ENCODE measurements at places on chromosomes 13 and 19.

DNA sequence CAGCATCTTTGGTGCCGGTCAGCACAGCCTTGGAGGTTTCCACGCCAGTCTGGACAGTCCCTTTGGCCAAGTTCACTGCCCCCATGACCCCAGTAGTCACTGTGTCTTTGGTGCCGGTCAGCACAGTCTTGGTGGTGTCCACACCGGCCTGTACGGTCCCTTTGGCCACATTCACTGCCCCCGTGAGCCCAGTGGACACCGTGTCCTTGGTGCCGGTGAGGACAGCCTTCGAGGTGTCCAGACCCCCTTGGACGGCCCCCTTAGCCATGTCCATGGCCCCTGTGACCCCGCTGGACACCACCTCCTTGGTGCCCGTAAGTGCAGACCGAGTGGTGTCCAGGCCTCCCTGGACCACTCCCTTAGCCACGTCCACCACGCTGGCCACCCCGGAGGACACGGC is 5.0 kb downstream of the PLIN4 start:
- no peak for DNase-seq

GRCh38 chr19:58154287-58154678 is 3.7 kb upstream of the ZNF329 start:
- no peak for DNase-seq

GRCh38 chr19:48421548-48421947 is 24.2 kb upstream of the GRWD1 start:
- DNase-seq: no peak

DNA sequence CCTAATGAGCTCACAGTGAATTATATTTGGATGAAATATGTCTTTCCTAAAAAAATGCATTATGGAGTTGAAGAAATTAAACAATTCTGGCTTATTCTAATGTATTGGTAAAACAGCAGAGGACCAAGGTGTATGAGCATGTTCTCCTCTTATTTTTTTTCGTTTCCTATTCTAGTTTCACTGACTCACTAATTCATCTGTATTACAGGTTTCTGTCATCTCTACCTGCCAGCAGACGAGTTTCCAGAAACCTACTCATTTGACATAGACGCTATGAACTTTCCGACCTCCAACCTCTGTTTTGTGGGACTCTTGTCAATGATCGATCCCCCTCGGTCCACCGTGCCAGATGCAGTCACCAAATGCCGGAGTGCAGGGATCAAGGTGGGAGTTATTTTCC is 20.3 kb downstream of the ATP12A start:
- DNase-seq: no peak

GRCh38 chr13:32503727-32504126 is 34.9 kb downstream of the N4BP2L2 start:
- DNase-seq: no peak

DNA sequence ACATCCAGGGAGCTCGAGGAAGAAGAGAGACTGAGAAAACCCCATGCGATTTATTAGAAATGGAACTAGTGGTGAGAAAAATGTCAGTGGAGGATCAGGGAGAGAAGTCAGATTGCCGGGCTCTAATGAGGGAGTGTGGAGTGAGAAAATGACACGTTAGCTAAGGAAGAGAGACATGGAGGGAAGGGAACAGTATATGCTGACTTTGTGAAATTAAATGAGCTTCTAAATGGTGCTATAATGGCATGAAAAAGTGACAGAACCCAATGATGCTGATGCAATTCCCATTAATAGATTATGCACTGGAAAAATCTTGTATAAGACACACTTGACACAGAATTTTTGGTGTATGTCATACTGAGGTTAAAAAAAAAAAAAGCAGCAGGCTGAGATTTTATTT is 112.6 kb downstream of the HSPH1 start:
- DNase-seq: no peak

DNA sequence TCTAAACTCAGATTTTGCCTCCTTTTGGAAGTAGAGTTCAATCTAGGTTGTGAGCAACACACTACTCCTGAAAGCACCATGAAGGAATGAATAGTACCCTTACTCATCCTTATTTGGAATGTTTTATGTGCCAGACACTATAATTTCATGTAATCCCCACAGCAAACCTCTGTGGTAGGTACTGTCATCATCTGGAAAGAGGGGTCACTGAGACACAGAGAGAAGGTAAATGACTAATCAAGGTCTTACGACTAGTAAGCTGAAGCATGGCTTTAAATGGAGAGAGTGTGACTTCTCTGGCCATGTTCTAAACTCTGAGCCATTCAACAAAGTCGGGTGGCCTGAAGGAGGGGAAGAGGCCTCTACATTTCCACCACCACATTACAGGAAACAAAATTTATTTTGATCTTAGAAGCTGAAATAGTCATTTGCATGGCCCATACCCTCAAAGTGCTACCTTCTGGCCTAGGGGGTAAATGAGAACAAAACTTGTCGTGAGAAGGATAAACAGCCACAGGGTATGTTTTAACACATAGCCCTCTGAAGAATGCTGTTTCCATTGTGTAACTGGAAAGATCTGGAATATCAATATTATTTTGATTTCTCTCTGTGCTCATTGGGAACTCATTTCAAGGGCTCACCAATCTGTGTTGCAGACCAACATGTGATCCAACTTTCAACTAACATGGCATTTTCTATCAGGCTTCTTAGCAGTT is 180.8 kb upstream of the RFC3 start:
- no peak for DNase-seq

DNA sequence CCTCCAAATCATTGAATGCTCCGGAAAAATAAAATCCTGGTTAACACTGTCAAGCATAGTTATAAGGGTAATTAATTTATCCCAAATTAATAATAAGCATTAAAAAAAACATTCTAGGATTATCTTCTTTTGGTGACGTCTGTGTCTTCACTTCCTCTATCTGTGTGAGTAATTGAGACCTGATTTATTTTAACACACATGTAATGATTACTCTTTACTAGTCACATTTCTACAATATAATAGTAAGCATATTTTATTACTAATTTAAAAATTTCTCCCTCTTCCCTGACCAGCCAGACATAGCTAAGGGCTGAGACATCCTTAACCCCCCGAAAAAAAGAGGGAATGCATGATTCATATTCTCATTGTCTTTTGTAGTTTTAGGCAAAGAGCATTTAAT is 2.3 kb downstream of the FNDC3A start:
- no peak for DNase-seq

DNA sequence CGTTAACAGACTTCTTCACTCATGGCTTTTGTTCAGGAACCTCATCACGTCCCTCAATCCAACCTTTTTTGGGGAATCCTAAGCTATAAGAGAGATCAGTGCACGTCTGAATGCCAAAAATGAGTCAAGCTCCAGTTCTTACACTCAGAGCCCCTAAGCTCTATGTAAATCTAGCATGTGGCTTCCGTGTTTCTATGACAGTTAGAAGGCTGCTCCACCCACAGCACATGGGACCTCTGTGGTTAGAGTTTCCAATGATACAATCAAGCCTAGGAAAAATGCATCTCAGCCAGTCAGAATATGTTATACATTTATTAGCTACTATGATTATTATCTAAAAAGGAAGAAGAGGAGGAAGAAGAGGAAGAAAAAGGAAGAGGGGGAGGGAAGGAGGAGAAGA is 135.9 kb downstream of the ENOX1 start:
- DNase-seq: no peak

DNA sequence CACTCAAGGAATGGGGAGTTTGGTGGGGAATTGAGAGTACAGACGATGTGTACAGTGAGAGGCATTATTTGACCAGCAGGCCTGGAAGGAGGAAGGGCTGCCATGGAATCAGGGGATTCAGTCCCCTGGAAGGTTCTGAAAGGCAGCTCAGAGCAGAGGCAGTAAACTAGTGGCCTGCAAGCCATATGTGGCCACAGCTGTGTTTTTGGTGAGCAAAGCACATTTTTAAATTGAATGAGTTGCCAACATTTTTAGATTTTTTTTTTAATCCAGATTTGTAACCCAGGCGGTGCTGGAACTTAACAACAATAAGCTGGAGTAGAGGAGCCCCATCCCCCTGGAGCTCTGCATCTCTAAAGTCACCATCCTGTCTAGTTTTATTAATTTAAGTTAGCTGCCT is 95.3 kb upstream of the IPO5 start:
- DNase-seq: no peak

DNA sequence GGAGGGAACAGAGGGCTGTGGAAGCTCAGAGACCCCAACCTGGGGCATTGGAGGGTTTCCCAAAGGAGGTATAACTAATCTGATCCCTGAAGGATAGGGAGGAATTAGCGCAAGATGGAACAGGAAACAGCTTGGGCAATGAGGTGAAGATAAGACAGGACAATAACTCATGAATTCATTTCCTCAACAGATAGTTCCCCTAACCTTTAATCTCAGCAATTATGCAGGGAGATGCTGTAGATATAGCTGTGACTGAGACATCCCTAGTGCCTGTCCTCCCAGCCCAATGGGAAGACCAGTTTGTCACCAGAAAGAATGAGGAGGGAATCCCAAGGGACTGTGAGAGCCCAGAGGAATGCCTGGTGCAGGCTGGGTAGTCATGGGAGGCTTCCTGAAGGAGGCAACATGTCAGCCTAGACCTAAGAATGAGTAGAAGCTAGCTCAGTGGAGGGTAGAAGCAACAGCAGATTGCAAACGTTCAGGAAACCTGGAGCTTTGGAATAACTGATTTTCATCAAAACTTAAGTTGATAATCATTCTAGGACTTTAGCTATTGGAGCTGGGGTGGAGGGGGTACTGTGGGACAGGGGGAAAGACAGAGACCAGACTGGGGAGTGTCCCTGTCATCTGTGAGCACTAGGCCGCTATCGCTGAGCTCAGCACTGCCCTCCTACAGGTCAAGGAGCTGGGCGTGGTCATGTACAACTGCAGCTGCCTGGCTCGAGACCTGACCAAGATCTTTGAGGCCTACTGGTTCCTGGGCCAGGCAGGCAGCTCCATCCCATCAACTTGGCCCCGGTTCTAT is 18.8 kb downstream of the HIPK4 start:
- DNase-seq: no peak

DNA sequence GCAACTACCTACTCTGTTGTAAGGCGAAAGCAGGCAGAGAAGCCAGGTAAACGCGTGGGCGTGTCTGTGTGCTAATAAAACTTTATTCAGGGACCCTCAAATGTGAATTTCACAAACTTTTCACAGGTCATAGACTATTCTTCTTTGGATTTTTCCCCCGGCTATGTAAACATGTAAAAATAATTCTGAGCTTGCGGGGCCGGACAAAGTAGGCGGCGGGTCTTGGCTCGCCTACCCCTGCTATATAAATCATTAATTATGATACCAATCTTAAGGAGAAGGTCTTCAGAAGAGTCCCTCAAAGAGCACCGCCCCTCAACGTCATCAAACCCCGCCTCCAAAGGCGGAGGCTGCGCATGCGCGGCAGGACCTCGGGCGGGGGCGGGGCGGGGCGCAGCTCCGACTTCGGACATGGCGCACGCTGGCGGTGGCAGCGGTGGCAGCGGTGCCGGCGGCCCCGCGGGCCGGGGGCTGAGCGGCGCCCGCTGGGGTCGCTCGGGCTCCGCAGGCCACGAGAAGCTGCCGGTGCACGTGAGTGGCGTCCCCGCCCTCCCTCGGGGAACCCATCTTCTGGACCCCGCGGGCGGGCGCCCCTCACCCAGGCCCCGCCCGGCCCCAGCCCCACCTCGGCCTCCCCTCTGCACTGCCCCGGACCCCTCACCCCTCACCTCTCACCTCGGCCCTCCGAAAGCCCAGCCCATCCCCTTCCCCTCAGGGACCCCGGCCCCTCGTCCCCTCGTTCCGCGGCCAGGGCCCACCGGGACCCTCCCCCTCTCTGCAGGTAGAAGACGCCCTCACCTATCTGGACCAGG is at the start of gene SIN3B:
SIN3B (plus strand) TSS at position 389 of the 812 bp plus-strand sequence; CDS start at position 412, 23 bp downstream.
- DNase-seq: peak; percentile 84

DNA sequence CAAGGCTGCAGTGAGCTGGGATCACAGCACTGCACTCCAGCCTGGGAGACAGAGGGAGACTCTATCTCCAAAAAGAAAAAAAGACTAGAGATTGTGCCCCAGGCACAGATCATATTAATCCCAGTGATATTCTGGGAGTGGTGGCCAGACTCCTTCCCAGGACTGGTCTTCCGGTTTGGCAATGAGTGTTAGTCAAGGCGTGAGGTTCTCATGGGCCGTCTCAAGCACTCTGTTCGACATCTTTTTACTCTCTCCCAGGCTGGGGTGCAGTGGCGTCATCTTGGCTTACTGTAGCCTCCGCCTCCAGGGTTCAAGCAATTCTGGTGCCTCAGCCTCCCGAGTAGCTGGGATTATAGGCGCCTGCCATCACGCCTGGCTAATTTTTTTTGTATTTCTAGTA is 5.3 kb upstream of the DPRX start:
- no peak for DNase-seq

DNA sequence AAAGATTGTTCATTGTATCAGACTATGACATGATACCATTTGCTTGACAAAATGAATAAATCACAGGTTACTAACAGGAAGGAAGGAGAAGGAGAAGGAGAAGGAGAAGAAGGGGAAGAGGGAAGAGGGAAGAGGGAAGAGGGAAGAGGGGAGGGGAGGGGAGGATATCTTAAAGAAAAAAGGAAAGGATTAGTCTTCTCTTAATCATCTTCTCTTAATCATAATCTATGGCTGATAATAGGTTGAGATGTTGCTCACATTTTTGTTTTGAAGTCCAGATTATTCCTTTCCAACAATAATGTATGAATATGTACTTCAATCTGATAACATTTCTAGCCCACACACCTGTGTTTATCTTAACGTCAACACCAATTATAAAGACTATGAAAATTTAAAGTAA is 25.1 kb downstream of the DIAPH3 start:
- no peak for DNase-seq

DNA sequence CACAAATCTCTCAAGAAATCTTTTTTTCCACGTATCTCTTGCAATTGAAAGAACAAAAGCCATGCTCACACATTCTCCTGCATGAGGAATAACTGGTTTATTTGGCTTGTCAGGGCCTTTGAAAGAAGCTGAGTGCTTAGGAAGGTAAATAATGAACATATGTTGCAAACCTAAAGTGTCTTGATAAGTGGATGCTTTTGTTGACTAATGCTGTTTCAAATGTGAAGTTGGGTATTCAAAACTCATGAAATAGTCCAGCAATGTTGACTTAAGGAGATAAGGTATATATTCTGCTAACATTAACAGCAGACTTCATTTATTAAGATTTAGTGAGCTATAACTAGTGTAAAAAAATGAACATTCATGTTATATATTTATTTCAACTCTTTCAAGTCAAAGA is 1792.7 kb upstream of the MIR17HG start:
- no peak for DNase-seq

DNA sequence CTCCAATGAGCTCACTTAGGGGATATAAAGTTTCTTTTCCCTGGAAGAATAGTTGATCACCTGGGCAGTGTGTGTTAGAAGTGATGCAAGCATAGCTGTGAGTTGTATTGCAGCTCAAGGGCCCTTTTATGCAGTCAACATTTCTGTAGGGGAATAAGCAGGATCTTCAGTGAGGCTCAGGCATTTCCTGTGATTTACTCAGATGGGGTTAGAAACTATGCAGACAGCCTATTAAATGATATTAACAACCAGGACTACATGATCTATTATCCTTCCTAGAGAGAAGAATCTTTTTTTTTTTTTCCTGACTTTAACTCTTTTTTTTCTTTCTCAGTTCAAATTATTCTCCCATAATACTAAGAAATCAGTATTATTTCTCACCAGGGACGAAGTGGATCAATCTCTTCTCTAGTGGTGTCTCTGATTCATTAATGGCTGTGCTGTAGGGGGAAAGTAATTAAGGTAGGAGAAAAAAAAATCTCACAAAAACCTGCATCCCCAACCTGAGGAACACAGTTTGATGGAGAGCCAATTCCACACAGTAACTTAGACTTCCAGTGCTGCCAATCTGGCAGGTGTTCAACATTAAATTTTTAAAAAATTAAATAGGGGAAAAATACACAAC is 126.4 kb upstream of the SLC10A2 start:
- DNase-seq: no peak

- no peak for DNase-seq
Measured at GRCh38 chr13:79593121-79593520, 112.2 kb downstream of the NDFIP2 start.

GRCh38 chr13:75740031-75740430 is 103.9 kb downstream of the LMO7 start:
- DNase-seq: no peak

Measured in NCI-H446 treated with DMSO at 0.1 percent for 48 hours (cell line).